ENCODE measurements at places on chromosomes 2 and 18. TPM values are rescaled to one million over a fixed set of nuclear protein-coding genes. Genes with fewer than 3 reads are reported as not detected.
A peak's percentile ranks its signal among the peaks of the same experiment; 100 is the strongest.

- H3K27me3 ChIP-seq = no peaks in the 10 kb centered on the region
- DNase-seq = no peak
- no peak overlapping the region for H3K4me3 ChIP-seq
Measured at GRCh38 chr2:196737046-196737445, 62.4 kb downstream of the GTF3C3 start.

DNA sequence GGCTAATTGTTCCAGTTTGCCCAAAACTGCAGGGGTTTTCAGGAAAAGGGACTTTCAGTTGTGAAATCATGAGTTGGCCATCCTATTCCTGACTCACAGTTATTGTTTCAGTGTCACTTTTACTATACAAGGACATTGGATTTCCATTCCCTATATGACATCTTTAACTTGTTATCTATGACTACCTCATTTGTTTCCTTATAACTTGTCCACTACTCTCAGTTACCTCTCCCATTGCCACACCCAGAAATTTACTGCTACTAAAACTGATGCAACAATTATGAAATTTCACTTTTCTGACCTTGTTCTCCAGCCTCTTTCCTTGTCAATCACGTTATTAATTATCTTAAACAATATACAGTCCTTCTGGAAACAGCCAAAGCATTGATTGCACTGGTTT lies 116.5 kb upstream of the ZNF804A start:
- H3K27ac ChIP-seq = no peak overlapping the region
- H3K4me3 ChIP-seq = no peak overlapping the region

GRCh38 chr2:104378853-104379374 lies 475.0 kb upstream of the POU3F3 start:
- no peak overlapping the region for H3K27ac ChIP-seq
- peak; percentile 74 for DNase-seq
- H3K4me1 ChIP-seq = peaks cover 4% of the 10 kb centered on the region
- H3K4me3 ChIP-seq = no peak overlapping the region

- peak overlapping the region; percentile 8 for H3K27ac ChIP-seq
- no peaks in the 10 kb centered on the region for H3K4me1 ChIP-seq
- no peaks in the 10 kb centered on the region for H3K36me3 ChIP-seq
- peak; percentile 37 for DNase-seq
- no peak overlapping the region for H3K4me3 ChIP-seq
Measured at GRCh38 chr2:12577567-12578253, 139.0 kb upstream of the TRIB2 start.

- no peaks in the 10 kb centered on the region for H3K36me3 ChIP-seq
- H3K4me1 ChIP-seq = no peaks in the 10 kb centered on the region
- DNase-seq = no peak
- no peak overlapping the region for H3K4me3 ChIP-seq
Measured at GRCh38 chr2:73004466-73004865, 67.0 kb downstream of the SFXN5 start.

GRCh38 chr2:216327447-216327935 lies 44.8 kb downstream of the MARCHF4 start:
- H3K4me1 ChIP-seq = no peaks in the 10 kb centered on the region
- H3K27ac ChIP-seq = no peak overlapping the region
- DNase-seq = no peak

GRCh38 chr2:240894006-240894405 lies 1.9 kb downstream of the MAB21L4 start:
- H3K36me3 ChIP-seq = no peaks in the 10 kb centered on the region
- no peak overlapping the region for H3K27ac ChIP-seq
- peaks cover 8% of the 10 kb centered on the region for H3K4me1 ChIP-seq
- no peak for DNase-seq
- H3K4me3 ChIP-seq = no peak overlapping the region
- no peaks in the 10 kb centered on the region for H3K27me3 ChIP-seq

- no peak for DNase-seq
- H3K4me3 ChIP-seq = no peak overlapping the region
- no peaks in the 10 kb centered on the region for H3K36me3 ChIP-seq
- no peaks in the 10 kb centered on the region for H3K27me3 ChIP-seq
Measured at GRCh38 chr2:216549926-216550690, 51.5 kb downstream of the RPL37A start.

DNA sequence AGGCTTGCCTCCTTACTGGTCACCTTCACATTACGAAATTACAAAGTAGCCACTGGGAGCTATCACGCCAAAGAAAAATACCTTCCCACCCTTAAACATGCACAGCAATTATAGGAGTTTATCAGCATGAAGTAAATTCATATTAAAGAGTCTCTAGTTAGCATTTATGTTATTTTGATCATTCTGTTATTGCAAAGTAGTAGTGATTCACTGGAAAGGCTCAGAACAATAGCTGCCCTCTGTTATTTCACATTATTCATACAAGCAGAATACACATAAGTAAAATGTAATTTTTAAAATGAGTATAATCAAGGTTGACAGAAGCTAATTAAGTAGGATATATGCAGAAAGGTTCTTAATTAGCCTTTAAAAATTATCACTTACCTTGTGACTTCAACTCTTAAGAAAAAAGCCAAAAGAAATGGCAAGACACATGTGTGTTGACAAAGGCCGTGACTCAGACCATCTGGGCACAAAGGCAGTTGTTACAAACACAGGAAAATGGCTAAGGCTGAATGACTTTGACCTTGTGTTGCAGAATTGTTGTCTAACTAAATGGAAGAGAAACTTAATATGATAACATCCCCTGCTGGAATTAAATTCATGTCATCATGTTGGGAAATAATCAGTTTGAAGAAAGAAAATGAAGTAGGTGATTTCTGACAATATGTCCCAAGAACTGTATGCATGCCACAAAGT lies 108.3 kb downstream of the ARL6IP6 start:
- no peak overlapping the region for H3K4me3 ChIP-seq
- H3K36me3 ChIP-seq = no peaks in the 10 kb centered on the region
- no peaks in the 10 kb centered on the region for H3K27me3 ChIP-seq
- H3K4me1 ChIP-seq = no peaks in the 10 kb centered on the region
- DNase-seq = no peak

DNA sequence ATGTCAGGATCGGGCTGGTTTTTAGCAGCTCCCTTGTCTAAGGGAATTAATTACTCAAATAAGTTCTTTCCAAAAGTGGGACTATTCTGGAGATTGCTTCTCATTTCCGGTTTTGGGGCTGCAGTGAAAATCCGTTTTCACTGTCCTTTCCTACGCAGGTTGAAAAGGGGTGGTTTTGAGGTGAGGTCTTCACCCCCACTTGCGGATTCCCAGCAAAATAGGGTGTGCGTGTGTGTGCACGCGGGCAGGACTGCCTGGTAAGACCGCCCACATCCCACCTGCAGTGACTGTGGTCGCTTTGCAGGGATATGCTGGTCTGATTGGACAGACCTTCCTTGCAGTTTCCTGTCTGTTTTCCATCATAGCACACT lies 472 bp upstream of the PLEKHM3 start:
- peaks cover 5% of the 10 kb centered on the region for H3K4me1 ChIP-seq
- no peaks in the 10 kb centered on the region for H3K36me3 ChIP-seq
- DNase-seq = peak; percentile 23
- H3K4me3 ChIP-seq = peak overlapping the region; percentile 74
- no peaks in the 10 kb centered on the region for H3K27me3 ChIP-seq

DNA sequence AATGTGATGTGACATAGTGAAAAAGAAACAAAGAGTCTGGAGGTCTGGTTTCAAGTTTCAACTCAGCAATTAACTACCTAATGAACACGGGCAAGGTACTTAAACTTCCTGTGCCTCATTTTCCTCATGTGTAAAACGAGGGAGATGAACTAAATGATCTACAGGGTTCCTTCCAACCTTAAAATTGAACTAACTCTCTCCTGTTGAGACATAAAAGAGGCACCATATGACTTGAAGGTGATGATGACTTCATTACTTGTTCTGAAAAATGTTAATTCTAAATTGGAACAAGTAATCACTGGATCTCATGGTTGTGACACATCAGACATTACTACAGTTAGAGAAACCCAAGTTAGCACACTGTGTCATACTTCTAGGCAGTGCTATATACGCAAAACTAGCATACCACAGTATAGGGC lies 8.9 kb upstream of the REL start:
- no peak overlapping the region for H3K4me3 ChIP-seq
- no peak overlapping the region for H3K27ac ChIP-seq
- H3K36me3 ChIP-seq = no peaks in the 10 kb centered on the region

- no peak overlapping the region for H3K4me3 ChIP-seq
- no peaks in the 10 kb centered on the region for H3K36me3 ChIP-seq
- DNase-seq = no peak
- H3K4me1 ChIP-seq = no peaks in the 10 kb centered on the region
- H3K27ac ChIP-seq = no peak overlapping the region
Measured at GRCh38 chr2:186576614-186577013, 13.2 kb upstream of the ITGAV start.

DNA sequence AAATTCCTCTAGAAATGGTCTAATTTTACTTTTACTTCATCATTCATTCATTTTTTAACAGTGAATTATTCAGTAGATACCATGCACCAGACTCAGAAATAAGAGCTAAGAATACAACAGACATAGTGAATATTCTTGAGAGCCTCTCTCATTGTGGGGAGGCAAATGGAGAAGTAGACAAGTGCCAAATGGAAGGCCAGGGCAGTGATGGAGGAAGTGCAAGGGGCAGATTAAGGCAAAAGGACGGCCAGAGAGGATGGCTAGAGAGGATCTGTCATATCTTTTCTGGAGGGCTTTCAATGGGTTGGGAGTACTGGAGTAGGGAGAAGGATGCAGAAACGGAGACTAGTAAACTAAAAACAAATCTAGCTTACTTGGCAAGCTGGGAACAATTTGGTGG lies 19.0 kb upstream of the RMDN2 start:
- no peak overlapping the region for H3K27ac ChIP-seq
- no peak overlapping the region for H3K4me3 ChIP-seq
- no peak for DNase-seq
- H3K4me1 ChIP-seq = no peaks in the 10 kb centered on the region

DNA sequence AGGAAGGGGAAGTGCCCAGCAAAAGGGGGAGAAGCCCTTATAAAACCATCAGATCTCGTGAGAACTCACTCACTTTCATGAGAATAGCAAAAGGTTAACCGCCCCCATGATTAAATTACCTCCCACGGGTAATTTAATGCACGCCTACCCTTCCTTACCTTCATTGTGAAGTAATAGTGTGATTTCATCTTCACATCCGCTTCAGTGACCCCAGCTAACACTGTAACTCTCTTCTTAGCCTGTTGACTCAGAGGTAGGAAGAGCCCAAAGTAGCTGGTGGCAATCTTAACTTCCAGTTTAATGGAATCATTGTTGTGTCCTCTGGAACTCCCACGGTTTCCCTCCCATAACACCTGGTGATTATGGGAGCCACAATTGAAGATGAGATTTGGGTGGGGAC lies 120.5 kb downstream of the GULP1 start:
- DNase-seq = no peak
- H3K27ac ChIP-seq = no peak overlapping the region
- H3K4me1 ChIP-seq = no peaks in the 10 kb centered on the region
- no peaks in the 10 kb centered on the region for H3K36me3 ChIP-seq
- H3K4me3 ChIP-seq = no peak overlapping the region

DNA sequence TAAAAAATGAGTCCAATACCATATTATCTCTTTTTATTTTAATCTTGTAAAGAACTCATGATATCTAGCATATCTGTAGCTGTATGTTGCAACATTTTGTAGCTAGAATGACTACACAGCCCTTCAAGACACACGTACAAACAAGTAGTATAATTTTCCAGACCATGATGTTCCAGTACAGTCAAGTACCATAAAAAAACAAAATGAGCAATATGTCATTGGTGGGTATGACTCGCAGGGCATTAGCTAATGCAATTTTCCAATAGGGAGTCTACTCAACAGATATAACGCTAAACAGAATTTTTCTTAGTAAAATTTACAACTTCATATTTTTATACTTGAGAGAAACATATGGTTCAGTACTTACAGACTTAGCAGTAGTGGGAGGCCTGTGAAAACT lies 53.6 kb upstream of the UGP2 start:
- DNase-seq = no peak
- H3K36me3 ChIP-seq = no peaks in the 10 kb centered on the region
- H3K4me1 ChIP-seq = no peaks in the 10 kb centered on the region
- H3K4me3 ChIP-seq = no peak overlapping the region

DNA sequence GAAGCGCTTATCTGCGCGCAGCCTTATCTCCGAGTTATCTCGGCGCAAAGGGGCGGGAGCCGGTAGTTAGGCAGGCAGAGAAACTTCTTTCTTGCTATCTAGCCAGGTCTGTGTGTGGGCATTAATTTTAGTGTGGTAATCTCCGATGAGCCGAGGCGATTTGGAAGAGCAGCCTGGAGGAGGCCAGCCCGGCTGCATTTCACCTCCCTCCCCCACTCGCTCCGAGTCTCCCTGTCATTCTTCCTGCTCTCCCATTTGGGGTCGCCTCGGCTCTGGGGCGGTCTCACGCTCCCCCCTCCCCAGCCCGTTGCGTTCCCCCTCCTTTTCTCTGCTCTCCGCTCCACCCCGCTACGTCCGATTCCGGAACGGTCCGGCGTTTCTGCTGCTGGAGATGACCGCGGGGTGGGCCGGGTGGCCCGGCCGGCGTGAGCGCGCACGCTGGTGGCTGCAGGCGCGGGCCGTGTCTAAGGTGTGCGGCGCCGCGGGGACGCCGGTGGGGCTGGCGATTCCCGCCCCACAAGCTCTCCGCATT lies 566 bp downstream of the GATA6 start:
- peak overlapping the region; percentile 80 for H3K4me3 ChIP-seq
- no peaks in the 10 kb centered on the region for H3K36me3 ChIP-seq
- peaks cover 3% of the 10 kb centered on the region for H3K27me3 ChIP-seq
- H3K4me1 ChIP-seq = peaks cover 12% of the 10 kb centered on the region
- DNase-seq = peak; percentile 57

DNA sequence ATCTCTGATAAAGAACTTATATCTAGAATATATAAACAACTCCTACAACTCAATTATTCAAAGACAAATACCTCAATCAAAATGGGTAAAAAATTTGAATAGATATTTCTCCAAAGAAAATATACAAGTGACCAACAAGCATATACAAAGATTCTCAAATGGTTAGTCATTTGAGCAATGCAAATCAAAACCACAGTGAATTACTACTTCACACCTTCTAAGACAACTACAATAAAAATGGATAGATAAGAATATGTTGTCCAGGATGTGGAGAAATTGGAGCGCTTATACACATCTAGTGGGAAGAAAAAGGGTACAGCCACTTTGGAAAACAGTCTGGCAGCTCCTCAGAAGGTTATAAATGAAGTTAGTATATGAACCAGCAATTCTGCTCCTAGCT lies 332.9 kb downstream of the TGIF1 start:
- no peak overlapping the region for H3K4me3 ChIP-seq
- H3K27ac ChIP-seq = no peak overlapping the region
- no peaks in the 10 kb centered on the region for H3K27me3 ChIP-seq
- no peaks in the 10 kb centered on the region for H3K4me1 ChIP-seq
- no peaks in the 10 kb centered on the region for H3K36me3 ChIP-seq

Gene SERPINB10
- not detected for polyA plus RNA-seq

Gene SLC8A1
- polyA plus RNA-seq = 3.6 TPM

Gene SCN9A
- polyA plus RNA-seq = 7.3 TPM

Gene SLC23A3
- 0.42 TPM for polyA plus RNA-seq

Measured in testis (tissue), 5 donors.